Cardiac muscle cell (in vitro differentiated cells and primary cell): ENCODE measurements at places on chromosomes 11 and 22.

GRCh38 chr11:95702526-95702925 is 87.1 kb downstream of the FAM76B start:
- no peak for DNase-seq

GRCh38 chr11:63289658-63290057 is 46.3 kb upstream of the SLC22A25 start:
- DNase-seq, result no peak

- DNase-seq, result no peak
Observed at GRCh38 chr11:90593099-90593498, 370.2 kb upstream of the CHORDC1 start.

DNA sequence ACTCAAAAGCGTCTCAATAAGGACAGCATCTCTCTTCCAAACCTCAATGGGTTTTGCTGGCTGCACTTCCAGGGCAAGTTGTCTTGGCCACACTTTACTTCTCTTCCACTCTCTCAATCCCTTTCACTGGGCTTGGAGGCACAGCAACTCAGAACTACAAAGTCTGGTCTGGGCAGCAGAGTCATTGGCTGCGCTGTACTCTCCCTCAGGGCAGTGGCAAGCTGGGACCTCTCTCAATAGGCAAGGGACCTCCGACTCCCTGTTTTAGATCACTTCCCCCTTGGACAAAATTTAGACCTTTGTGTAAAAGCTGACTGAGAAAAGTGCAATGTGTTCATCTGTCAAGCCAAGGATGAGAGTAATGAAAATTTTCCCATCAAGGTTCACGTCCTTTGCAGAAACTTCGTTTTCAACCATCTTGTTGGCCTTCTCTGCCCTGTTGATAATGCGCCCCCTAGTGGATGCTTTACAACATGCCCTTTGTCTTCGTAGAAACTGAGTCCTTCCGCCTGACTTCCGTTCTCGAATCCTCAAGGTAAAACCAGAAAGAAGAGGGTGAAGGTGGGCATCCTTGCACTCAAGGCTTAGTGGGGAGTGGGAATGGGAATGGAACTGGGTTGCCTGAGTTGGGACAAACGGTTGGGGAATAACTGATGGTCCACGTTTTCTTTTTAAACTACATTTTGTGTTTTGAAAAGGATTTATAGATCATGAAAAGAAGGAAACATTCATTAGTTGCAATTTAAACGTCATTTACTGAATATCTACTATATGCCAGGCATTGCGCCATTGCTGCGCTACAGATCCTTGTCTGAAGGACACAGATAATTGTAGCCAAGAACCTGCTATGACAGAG is 99.1 kb downstream of the CD44 start:
- DNase-seq, result peak; percentile 75
